ENCODE measurements at places on chromosomes 3 and 15. TPM values are rescaled to one million over a fixed set of nuclear protein-coding genes. Genes with fewer than 3 reads are reported as not detected.

The GP9 gene
- not detected for total RNA-seq

The NFKBIZ gene
- 62.6 TPM for total RNA-seq

The LSAMP gene
- not detected for total RNA-seq

The NPAP1 gene
- not detected for total RNA-seq

The GPR87 gene
- total RNA-seq = 0.97 TPM

The SPESP1 gene
- total RNA-seq = 1.6 TPM

The CIB2 gene
- 1.6 TPM for total RNA-seq

The RNF13 gene
- total RNA-seq = 24.2 TPM

The GOLGA8Q gene
- 0.59 TPM for total RNA-seq

The ADAMTS9 gene
- not detected for total RNA-seq

The GOLGB1 gene
- 30.1 TPM for total RNA-seq

The PLA1A gene
- total RNA-seq = not detected

The KIF23 gene
- total RNA-seq = 45.0 TPM

The PHLDB2 gene
- 2.1 TPM for total RNA-seq

The GOLGA8J gene
- total RNA-seq = not detected

The POC1A gene
- 28.8 TPM for total RNA-seq

Measured in activated naive CD4-positive, alpha-beta T cell treated with anti-CD3 and anti-CD28 coated beads, Interleukin-2, amount 50 U/mL, for 72 hours (primary cell).